OCI-M1 (cell line): ENCODE measurements at places on chromosomes 13 and 19.

GRCh38 chr19:4878491-4878968 lies 11.1 kb upstream of the PLIN3 start:
- no peak for DNase-seq

- no peak for DNase-seq
Measured at GRCh38 chr19:29436591-29437103, 89.1 kb upstream of the VSTM2B start.

GRCh38 chr19:6516659-6517291 lies 14.1 kb upstream of the TNFSF9 start:
- DNase-seq: peak; percentile 88

GRCh38 chr13:96904232-96904631 lies 90.0 kb downstream of the OXGR1 start:
- no peak for DNase-seq

- DNase-seq: peak; percentile 65
Measured at GRCh38 chr19:14097532-14098151, 7.1 kb upstream of the SAMD1 start.

DNA sequence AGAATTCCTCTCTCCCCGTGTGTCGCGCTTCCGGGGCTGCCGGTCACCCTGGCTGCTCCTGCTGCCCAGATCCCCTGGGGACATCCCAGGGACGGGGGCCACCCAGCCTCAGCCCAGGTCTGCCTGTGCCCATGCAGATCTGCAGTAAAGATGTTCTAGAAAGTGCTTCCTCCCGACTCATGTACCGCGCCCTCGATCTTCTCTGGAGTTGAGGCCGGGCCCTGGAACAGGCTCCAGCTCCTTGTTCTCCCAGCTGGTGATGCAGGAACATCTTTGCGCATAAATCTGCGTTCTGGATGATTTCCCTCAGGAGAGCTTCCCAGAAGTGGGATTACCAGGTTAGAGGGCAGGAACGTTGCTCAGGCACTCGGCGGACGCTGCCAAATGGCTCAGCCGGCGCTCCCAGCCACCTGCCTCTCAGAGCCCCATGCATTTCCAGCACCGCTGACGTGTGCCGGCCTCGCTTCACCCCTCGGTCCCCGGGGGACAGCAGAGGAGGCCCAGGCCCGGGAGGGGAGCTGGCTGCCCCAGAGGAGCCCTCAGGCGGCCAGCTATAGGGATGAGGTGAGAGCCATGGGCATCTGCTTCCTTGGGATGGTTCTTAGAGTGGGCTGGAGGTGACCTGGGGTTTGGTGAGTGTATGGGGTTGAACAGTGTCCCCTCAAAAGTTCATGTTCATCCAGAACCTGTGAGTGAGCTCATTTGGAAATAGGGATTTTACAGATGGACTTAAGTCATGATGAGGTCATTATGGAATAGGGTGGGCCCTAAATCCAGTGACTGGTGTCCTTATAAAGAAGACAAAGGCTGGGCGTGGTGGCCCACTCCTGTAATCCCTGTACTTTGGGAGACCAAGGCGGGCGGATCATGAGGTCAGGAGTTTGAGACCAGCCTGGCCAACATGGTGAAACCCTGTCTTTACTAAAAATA lies 42.6 kb downstream of the CRTC1 start:
- DNase-seq: no peak

GRCh38 chr19:35228177-35228930 lies at the start of gene FAM187B:
FAM187B (minus strand) TSS chr19:35228739; CDS start chr19:35228680, 59 bp downstream.
- DNase-seq: no peak

DNA sequence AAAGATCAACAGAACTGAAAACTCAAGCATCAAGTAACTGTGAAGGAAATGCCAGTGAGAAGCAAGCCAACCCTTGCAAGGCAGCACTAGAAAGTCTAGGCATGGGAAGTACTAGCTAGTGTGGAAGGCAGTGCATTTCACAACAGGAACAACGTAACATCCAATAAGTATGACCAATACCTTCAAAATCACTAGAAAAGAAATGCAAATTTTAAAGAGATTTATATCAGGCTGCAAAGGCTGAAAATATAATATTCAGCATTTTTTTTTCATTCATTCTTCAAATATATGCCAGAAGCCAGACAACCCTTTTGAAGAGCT lies 121.9 kb downstream of the DLEU7 start:
- DNase-seq: no peak

DNA sequence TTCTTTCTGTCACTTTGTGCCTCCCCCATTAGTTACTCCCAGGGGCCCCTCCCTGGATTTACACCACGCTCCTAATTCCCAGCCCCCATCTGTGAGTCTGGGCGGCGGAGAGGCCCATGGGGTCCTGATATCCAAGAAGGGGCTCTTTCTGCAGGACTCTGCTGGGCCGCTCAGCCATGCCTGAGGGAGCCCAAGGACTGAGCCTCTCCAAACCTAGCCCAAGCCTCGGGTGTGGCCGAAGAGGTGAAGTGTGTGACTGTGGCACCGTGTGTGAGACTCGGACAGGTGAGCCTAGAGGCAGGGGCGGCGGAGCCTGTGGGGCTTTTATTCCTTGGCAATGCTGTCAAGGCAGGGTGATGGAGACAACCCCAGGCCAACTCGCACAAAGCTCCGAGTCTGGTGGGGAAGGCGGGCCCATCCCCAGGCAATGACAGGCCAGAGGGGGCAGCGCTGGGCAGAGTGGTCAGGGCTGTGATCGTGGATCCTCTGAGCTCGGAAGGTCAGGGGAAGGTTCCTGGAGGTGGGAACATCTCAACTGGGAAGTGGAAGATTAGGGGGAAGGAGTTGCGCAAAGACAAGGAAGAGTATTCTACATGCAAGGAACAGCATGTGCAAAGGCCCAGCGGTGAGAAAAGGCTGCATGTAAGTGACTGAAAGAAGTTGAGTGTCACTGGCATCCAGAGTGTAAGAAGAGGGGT lies 1.6 kb downstream of the PLEKHG2 start:
- DNase-seq: peak; percentile 15

GRCh38 chr19:53655042-53655665 lies 23.4 kb downstream of the DPRX start:
- DNase-seq: peak; percentile 24

DNA sequence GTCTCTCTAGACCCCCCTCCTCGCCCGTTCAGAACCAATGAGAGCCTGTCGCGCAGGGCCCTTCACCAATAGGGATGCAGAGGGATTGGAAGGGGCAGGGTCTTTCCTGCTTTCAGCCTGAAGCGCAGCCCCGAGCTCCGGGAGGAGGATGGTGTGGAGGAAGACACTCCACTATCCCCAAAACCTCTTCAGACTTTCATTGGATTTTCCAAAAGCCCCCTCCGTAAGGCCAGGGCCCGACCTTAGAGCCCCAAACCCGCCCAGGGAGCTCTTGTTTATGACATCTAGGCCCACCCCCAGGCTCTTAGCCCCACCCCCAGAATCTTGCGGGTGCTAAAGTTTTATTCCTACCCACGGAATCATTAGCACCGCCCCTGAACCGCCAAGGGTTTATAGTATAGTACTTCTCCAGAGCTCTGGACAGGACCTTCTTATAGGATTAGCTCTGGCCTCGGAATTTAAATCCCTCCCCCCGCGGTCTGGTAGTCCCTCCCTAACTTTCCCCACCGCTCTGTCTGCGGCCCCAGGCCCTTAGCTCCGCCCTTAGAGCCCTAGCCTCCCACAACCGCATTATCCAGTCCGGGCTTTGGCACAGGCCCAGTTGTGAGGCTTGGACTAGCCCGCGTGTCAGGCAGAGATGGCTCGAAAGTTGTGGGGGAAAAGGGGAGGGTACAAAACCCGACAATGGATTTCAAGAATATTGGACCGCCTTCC lies 6.6 kb upstream of the EML2 start:
- DNase-seq: peak; percentile 99

DNA sequence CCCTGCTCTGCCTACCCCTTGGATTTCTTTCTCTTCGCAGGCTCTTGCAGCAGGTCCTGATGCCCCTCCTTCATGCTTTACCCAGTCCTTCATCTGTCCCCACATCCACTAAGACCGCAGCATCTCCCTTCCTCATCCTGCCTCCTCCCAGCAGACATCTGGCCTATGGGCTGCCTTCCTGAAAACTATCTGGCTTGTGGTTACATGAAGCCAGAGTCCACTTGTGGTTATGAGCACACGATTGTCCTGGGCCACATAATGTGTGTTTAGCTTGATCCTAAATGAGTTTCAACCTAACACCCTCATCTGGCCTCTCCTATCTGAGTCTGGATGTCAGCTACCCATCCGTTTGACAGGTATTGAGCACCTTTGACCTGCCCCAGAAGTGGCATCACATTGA lies 5.5 kb upstream of the ZNF175 start:
- DNase-seq: peak; percentile 97

DNA sequence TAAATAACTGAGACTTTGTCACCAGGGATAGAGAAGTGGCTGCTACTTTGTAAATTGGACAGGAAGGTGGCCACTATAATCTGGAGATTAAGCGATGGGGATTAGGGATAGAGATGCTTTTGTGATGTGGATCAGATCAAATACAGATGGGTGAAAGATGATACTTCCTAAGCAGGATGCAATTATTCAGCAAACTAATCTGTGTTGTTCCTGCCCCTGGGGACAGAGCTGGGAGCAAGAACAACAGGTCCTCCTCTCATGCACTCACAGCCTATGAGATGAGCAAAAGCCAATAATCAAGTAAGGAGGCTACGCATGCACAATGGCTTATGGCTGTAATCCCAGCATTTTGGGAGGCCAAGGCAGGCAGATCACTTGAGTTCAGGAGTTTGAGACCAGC lies 4.6 kb downstream of the RGL3 start:
- DNase-seq: no peak

DNA sequence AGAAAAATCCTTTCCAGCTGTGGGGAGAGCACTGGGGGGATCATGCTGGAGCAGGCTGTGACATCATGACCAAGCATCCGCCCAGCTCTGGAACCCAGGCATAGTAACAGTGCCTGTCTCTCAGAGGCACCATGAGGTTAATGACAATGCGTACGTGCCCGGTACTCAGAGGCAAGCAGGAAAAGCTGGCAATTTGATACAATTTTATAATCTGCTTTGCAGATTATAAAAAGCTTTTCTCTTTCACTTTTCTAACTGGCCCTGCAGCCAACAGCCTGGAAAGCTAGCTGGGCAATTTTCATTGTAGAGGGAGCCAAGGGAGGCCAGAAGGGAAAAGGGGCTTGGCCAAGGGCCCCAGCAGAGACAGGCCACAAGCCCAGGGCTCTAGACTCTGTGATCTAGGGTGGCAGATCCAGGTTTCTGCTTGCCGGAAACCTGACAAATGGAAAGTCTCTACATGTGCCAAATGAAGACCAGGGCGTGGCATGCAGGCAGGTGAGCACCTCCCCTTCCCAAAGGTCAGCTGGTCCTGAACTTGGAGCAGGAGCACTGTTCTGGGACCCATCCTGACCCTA lies 22.7 kb downstream of the VRK3 start:
- no peak for DNase-seq

- no peak for DNase-seq
Measured at GRCh38 chr19:33727331-33727998, 69.2 kb upstream of the KCTD15 start.

DNA sequence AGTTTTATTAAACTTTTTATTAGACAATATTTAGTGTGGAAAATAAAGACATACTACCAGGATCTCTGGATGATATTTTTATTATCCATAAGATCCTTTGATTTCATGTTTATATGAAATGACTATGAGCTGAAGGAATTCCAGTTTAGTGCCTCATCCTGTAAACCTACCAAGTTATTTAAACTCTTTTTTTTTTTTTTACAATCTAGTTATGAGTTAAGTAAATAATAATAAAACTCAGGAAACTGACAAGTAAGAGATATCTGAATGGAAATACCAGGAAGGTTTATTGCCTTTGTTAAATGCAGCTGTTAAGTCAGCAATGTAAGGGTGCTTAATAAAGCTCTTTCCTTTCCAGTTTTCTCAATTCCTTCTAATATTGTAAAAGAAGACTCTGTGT lies 53.9 kb downstream of the RXFP2 start:
- DNase-seq: no peak

GRCh38 chr13:53276265-53276664 lies 247.7 kb downstream of the OLFM4 start:
- DNase-seq: no peak

DNA sequence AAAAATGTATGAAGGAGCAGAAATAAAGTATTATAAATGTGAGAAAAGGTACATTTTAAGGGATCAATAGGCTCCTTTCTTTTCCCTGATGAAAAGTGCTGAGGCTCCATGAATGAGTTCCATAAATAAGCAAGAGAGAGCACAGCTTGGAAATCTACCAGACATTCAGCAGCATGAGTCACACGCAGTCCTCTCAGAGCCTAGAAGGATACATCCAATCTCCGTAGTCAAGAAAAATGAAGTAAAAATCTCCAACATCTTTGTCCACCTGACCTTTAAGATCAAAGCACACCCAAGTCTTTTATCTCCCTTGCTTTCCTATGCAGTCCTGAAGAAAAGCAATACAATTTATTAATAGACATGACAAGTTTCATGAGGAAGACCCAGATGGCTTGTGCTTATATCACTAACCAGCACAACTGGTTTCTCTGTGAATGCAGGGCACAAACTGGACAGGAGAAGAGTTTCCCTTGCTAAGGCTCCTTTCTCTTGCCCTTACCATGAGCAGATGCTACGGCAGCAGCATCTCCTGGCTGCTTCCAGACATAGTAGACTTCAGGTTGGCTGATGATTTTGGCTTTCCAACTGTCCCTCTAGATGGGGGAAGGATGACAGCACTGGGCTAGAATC lies 730.8 kb downstream of the EFNB2 start:
- no peak for DNase-seq

GRCh38 chr19:2415281-2415972 lies 12.0 kb downstream of the TIMM13 start:
- DNase-seq: no peak

DNA sequence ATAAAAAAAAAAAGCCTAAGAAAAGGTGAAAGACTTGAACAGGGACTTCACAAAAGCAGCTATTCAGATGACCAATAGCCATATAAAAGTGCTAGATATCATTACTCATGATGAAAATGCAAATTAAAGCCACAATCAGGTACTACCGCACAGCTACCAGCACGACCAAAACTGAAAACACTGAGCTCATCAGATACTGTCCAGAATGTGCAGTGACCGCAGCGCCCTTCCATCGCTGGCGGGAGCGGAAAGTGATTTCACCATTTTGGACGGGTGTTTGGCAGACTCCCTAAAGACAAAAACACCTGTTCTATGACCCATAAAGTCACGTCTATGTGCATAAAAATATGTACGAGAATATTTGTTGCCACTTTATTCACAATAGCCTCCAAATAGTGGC lies 60.7 kb downstream of the SLC6A16 start:
- DNase-seq: no peak

DNA sequence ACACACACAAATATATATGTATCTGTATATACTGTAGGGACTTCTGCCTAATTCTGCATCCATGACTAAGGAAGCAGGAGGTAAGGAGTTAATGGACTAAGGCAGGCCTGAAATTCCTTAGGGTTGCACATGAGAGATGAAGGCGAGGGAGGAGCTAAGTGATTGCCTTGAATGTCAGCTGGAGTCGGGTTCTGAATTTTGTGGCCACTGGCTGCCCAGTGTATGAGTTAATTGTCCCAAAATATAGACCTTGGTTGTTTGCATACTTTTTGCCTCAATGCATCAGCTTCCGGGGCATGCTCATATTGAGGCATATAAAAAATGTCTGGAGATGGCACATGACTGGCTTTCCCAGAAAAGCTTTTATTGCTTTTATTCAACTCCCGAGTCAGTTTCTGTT lies 245.5 kb downstream of the TDRD3 start:
- DNase-seq: no peak
